Common myeloid progenitor, CD34-positive (primary cell): ENCODE measurements at places on chromosomes 6 and 20.
A peak's percentile ranks its signal among the peaks of the same experiment; 100 is the strongest.

- DNase-seq: no peak
Observed at GRCh38 chr6:169248521-169248971, 5.1 kb downstream of the THBS2 start.

DNA sequence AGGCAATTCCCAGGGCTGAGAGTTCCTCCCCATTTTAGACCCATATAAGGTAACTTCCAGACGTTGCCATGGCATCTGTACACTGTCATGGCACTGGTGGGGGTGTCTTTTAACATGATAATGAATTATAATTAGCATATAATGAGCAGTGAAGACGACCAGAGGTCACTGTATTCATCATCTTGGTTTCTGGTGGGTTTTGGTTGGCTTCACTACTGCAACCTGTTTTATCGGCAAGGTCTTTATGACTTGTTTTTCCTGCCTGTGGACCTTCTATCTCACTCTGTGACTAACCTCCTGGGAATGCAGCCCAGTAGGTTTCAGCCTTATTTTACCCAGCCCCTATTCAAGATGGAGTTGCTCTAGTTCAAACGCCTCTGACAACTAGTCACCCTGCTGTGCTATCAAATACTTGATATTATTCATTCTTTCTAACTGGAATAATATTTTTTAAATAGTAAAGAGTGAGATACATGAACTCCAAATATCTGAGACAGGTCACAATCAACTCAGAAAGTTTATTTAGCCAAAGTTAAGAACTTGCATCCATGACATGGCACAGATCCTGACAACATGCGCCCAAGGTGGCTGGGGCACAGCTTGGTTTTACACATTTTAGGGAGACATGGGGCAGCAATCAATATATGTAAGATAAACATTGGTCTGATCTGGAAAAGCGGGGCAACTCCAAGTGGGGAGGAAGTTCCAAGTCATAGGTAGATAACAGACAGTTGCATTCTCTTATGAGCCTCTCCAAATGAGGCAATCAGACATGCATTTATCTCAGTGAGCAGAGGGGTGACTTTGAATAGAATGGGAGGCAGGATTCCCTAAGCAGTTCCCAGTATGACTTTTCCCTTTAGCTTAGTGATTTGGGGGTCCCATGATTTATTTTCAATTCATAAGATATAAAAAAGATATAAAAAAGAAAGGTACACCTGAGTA is 1.2 kb upstream of the UFL1 start:
- DNase-seq: no peak

DNA sequence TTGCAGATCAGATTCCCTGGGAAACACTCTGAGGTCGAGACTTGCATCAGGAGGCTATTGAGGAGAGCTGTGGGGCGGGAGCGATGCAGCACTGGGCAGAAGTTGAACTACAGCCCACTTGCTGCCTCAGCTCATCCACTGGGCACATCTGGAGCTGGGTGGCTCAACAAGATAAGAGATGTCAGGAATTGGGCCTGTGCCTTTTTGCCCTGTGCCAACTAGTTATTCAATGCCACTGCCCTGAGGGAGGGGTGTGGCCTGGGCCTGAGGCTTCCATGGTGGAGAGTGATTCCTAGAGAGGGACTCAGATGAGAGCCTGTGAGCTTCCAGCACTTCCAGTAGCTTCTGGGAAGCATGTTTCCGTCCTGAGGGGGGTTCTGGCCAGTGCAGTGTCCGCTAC is 32.7 kb downstream of the BRPF3 start:
- no peak for DNase-seq

GRCh38 chr6:15253203-15254022 is 7.5 kb downstream of the JARID2 start:
- no peak for DNase-seq

- DNase-seq: no peak
Observed at GRCh38 chr6:30750379-30750668, 6.0 kb upstream of the IER3 start.

GRCh38 chr6:56708810-56709597 is 66.3 kb upstream of the DST start:
- peak; percentile 83 for DNase-seq

GRCh38 chr6:41371461-41371991 is 36.1 kb downstream of the NCR2 start:
- peak; percentile 58 for DNase-seq

GRCh38 chr6:84466511-84466910 is 239.1 kb upstream of the CEP162 start:
- DNase-seq: no peak

DNA sequence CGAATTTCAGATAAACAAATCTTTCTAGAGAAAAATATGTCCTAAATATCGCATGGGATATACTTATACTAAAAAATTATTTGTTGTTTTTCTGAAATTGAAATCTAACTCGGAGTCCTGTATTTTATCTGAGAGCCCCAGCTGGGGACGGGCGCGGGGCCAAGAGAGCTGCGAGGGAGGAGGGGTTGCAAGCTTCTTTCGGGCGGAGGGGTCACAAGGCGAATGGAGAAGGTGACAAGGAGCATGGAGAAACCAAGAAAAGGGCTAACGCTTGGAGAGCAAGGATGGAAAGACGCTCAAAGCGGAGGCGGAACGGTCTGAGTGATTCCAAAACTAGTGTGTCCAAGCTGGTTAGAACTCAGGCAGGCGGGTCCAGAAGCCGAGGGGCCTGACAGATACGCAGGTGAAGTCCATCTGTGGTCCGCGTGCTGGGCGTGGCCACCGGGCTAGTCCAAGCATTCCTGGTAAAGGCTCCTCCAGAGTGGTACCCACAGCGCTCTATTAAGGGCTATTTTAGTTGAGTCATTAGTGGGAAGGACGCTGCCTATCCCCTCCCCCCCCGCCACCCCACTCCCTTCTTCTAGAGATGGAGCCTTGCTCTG is 41.5 kb upstream of the ZNFX1 start:
- peak; percentile 75 for DNase-seq

GRCh38 chr6:44960898-44961297 is 367.2 kb upstream of the RUNX2 start:
- DNase-seq: no peak

DNA sequence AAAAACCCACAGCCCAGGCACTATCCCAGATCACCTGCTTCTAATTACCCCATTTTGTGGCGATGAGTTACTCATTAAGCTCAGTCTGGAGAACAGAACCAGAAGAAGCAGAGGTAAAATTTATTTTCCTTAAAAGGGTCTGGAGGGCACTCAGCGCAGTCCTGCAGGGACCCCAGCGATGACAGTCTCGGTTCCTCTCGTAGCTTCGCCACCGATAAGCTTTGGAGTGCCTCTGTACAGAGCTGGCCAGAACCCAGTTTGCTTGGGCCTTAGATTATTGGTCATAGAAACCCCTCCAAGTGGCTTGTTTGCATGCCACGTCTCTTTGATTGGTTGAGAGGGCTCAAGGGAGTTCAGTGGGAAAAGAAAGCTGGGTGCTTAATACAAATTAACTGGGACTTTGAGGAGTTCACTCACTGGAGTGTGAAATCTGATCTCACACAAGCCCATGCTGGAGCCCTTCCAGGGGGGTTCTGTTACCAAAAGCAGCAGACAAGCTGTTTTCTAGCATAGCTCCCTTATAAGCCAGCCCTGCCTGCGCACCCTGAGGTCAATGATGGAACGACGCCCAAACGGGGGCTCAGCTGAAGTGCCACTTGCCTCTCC is 158.5 kb upstream of the ARID1B start:
- DNase-seq: no peak

GRCh38 chr6:52546678-52547077 is 30.2 kb downstream of the TRAM2 start:
- no peak for DNase-seq

GRCh38 chr20:22758815-22759214 is 174.4 kb upstream of the FOXA2 start:
- DNase-seq: no peak

DNA sequence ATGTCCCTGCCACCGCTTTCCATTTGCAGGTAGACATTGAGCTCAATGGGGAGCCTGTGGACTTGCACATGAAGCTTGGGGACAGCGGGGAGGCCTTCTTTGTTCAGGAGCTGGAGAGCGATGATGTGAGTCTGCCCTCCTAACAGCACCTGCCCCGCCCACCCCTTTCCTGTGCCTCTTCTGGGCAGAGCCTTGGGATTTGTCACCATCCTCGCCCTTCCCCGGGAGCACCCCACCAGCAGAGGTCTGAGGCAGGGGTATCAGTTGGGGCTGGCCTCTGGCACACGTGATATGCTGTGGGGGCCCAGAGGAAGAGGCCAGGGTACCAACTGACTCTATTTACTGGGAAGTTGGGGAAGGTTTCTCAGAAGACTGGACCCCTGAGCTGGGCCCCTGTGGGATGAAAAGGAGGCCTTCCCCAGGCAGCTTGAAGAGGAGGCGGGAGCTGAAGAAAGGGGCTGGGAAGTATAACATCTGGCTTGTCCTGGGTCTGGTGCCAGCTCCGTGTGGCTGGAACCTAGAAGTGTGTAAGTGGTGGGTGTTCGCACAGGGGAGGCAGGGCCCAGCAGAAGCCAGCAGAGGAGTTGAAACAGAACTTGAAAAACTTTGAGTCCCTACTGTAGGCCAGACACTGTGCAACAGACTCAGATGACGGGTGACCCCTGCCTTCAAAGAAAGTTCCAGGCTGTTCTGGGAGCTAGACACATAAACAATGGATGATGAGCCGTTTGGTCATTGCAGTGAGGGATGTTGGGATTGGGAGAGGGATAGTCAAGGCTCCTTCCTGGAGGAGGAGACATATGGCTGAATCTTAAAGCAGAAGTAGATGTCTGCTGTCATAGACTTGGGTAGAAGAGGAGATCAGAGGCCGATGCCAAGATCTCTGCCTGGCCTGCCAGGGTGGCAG is 7.2 kb downstream of the LPIN3 start:
- no peak for DNase-seq
